ENCODE measurements at places on chromosomes 3 and 15.

DNA sequence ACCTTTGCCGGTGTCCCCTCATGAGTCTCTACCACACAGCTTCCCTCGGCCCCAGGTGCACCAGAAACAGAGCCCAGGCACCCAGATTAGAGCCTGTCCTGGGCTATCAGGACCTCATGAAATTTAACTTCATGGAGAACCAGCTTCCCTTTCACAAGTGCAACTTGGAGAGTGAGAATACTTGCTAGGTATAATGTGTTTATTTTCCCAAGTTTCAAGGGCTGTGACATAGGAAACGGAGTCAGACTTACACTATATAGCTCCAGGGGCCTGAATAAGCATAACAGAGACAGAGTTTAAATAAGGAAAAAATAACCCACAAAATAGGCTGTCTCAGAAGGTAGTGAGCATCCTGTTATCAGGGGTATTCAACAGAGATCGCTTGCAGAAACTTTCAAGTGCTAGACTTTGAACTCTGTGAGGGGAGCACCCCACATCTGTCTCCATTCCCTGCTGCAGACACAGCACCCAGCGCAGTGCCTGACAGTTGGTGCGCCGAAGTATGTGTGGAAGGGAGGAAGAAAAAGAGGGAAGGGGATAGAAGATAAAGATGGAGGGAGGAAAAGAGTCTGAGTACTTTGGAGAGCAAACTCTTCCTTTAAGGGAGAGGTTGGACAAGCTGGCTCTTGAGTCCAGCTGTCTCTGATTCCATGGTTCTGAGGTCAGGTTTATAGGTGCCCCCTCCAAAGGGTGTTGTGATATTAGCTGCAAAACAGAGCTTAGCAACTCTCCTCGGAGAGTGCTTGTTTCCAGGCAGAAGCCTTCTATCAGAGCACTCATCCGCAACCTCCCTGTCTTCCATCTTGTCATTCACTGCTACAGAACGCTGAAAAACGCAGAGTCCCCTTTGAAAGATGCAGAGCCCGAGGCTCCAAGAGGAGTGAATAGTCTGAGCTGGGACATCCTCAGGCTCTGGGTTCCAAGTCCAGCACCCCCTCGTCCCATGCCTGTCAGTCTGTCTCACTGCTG lies 84.8 kb downstream of the CPN2 start:
- no peak for DNase-seq

GRCh38 chr3:63343674-63344073 lies 65.6 kb downstream of the SYNPR start:
- DNase-seq: peak; percentile 98

GRCh38 chr15:38536201-38536676 lies 28.4 kb downstream of the RASGRP1 start:
- DNase-seq: peak; percentile 89

DNA sequence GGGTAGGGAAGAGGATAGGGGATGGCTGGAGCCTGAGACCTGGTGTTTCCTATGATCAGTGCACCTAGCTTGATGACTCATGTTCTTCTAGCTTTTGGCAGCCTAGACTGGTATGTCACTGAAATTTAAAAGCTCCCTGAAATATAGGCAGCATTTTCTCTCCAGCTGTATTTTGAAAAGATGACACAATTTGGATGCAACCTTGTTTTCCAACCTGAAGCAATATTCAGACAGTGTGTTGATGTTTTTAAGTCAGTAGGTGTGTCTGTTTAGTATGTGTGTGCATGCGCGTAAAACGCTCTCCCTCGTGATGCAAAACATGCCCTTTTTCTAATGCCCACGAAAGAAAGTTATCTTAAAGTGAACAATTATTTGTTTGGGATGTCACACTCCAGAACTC lies 58.5 kb downstream of the RPL22L1 start:
- peak; percentile 42 for DNase-seq

GRCh38 chr15:38411902-38412301 lies 42.0 kb upstream of the FAM98B start:
- peak; percentile 19 for DNase-seq

DNA sequence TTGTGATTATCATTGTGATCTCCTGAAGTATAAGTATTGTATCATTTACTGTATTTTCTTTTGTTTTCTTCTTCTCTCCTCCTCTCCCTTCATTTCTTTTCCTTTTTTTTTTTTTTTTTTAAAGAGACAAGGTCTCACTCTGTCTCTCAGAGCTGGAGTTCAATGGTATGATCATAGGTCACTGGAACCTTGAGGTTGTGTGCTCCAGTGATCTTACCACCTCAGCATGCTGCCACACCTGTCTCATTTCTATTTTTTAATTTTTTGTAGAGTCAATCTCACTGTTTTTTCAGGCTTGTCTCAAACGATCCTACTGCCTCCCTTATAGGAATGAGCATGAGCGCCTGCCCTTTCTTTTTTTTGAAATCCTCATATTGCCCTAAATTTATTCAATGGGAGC lies 23.4 kb downstream of the NMD3 start:
- no peak for DNase-seq

GRCh38 chr3:100002599-100003350 lies 111.5 kb downstream of the FILIP1L start:
- DNase-seq: peak; percentile 75
